GM23248 (cell line): ENCODE measurements at places on chromosomes 12 and 14.

DNA sequence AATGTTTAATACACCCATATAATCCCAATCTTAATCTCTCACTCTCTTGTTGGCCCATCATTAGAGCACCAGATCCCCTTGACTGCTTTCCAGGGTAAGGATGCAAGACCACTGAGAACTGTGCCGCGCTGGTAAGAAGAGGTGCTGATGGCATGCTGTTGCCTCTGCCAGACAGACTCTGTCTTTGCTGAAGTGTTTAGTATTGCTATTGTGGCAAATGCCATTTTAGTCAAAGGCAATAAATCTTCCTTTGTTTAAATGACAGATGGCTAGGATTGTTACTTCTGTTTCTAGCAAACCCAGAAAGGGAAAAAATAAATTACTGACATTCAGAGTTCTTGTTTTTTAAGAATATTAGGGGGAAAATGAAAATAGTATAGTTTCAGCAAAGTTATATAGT, 152.3 kb downstream of the MON2 start:
- no peak for DNase-seq

DNA sequence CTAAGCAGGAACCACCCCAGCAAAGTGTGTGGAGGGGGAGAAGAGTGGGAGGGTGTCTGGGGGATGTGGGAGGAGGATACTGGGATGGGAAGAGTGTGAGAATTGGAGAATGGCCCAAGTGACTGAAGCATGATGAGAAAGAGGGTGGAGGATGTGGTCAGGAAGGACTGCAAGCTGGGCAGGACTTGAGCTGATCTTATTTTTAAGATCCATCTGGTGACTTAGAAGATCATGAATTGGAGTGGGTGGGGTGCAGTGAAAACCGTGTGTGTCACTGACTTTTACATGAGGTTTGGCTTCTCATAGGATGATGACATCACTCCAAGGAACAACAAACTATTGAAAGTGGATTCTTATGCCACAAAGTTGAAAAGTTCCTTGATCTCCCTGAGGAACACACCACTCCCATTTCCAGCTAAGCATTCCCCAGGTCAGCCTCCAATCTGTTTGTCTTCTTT, 287.5 kb downstream of the GALC start:
- peak; percentile 41 for DNase-seq

DNA sequence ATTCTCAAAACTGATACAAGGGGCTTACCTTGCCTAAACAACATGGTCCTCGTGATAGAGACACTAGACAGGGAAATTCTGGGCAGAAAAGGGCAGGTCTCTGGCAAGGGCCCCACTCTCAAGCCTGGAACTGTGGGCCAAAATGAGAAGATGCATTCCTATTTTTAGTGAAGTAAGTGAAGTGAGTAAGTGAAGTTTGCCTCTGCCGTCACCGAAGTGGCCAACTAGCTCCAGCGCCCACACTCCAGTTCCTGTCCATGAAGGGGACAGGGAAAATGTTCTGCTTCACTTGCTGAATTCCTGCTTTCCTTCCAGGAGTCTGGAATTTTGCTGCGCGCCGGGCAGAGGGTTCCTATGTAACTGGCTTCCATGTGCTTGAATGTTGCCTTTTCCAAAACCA, 1035.6 kb upstream of the TMEM132C start:
- peak; percentile 63 for DNase-seq

DNA sequence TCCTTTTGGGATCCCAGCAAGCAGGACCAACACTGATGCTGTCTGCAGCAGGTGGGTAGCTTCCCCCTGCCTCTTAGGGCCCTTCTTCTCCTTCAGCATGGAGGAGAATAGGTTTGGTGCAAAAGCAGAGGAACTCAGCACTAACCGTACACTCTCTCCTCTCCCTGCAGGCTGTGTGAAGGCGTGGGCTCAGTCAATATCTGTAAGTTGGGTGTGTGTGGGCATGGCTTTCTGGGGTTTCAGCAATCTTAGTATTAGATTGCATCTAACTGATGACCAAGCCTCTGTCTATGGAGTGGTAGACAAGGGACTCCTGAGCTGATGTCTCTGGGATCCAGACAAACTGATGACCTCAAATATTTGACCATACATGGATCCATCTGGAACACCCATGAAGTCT, 14.3 kb downstream of the KRT85 start:
- no peak for DNase-seq

DNA sequence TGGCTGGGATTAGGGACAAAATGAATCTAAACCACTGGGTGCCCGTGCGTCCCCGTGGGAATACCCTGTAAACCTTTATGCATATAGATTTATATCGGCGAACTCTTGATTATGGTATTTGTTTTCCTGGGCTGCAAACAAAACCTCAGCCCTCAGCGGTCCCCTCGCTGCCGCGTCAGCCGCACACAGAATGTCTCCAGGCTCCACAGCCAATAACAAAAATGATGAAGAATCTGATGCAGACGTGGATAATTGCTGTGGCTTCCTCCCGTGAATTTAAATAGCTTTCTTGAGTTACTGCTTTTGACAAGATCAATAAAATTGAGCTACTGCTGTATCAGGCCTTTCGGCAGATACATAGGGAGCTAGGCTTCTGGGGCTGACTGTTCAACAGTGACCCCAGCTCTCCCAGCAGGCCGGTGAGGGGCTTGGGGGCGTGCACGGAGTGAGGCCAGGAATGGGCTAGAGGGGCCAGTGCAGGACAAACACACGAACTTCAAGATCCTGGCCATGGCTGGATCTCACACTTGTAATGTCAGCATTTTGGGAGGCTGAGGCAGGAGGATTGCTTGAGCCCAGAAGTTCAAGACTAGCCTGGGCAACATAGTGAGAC, 125.8 kb upstream of the NCOR2 start:
- no peak for DNase-seq

DNA sequence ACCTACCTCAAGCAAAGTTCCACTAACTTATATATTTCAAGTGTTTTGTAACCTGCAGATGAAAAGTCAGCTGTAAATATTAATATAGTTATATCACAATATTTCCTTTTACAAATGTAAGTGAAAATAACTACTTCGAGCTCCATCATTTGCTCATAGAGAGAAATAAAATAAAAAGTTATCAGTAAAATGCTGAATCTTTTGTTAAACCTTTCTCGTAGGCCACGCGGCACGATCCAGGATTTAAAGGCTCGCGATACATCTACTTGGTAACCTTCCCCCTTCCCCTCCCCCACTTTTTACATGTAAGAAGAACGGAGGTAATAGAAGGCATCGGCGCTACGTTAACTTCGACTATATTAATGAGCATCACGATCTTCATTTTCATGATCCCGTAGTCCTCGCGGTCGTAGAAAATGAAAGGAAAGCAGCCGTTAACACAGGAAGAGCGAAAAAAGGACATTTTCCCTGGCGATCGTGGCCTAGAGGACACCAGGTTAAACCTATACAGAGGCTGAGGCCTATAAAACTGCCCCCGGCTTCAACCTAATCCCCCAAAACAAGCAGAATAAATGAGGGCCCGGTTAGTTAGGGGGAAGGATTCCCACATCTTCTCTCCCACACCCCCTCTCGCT, 508 bp downstream of the HNRNPC start:
- DNase-seq, result peak; percentile 85

DNA sequence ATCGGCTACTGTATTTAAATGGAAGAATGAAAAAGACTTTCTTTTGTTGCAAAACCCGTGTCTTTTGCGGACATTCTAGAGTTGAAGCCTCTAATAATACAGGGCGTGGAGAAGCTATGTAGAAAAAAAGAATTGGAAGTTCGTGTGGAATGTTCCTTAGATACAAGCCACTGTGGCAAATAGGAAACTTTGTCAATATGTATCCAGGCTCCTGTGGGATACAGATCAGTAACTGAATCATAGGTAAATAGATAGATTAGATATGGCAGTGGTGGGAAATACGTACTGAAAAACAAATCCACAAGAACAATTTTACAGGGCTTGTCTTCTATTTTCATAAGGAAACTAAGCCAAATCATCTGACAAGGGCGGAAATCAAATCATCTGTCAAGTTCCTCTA, 245.4 kb downstream of the EGLN3 start:
- DNase-seq, result no peak

GRCh38 chr14:49893309-49894213, 679 bp downstream of the ARF6 start:
- DNase-seq, result peak; percentile 85

GRCh38 chr12:32921397-32921796, 24.8 kb upstream of the PKP2 start:
- DNase-seq, result peak; percentile 6

GRCh38 chr12:78732481-78732880, 132.1 kb upstream of the SYT1 start:
- DNase-seq, result no peak

- peak; percentile 50 for DNase-seq
Measured at GRCh38 chr14:95431199-95432143, 85.0 kb downstream of the SYNE3 start.

GRCh38 chr14:50774542-50775267, 56.3 kb downstream of the NIN start:
- peak; percentile 67 for DNase-seq

DNA sequence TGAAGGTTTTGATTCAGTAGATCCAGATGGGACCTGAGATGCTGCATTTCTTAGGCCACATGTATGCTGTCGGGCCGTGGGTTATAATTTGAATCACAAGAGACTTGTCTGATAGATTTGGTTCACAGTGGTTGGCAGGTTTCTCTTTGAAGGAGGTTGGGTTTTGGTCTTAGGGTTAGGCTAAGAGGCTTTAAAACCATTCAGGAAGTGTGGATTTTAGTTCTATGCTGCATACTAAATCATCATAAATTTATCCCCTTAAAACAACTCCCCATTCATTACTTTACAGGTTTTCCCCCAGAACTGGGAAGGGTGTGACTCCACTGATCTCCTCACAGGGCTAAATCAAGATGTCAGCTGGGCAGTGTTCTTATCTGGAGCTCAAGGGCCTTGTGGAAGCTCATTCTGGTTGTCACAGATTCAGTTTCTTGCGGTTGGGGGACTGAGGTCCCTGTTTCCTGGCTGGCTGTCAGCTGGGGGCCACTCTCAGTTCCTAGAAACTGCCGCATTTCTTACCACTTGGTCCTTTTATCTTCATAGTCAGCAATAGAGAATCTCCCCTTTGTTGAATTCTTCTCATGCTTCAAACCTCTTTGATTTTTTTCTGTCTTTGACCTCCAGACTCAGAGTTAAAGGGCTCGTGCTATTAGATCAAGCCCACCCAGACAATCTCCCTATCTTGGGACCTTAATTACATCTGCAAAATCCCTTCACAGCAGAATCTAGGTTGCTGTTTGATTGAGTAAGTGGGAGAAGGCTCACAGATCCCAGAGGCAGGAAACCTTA, 20.6 kb upstream of the PCNX1 start:
- no peak for DNase-seq

DNA sequence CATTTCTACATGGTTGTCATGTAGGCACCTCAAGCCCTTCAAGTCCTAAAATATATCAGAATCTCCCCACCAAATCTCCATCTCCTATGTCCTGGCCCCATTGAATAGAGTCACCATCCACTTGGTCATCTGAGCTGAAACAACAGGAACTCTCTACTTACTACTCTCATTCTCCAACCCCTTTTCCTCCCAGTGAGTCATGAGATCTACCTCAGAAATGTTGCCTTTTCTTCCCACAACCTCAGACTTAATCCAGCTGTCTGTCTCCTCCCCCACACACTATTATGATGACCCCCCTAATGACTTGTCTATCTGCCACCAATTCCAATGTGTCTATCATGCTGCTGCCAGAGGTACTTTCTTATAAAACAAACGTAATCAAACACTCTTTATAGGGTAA, 72.3 kb upstream of the TMEM263 start:
- peak; percentile 32 for DNase-seq

GRCh38 chr12:46825591-46826414, at the start of gene SLC38A4:
SLC38A4 (minus strand) TSS chr12:46825997; CDS start chr12:46793071, 32,926 bp downstream.
- DNase-seq, result peak; percentile 37

GRCh38 chr12:105399428-105400081, 69.1 kb downstream of the C12orf75 start:
- DNase-seq, result no peak

DNA sequence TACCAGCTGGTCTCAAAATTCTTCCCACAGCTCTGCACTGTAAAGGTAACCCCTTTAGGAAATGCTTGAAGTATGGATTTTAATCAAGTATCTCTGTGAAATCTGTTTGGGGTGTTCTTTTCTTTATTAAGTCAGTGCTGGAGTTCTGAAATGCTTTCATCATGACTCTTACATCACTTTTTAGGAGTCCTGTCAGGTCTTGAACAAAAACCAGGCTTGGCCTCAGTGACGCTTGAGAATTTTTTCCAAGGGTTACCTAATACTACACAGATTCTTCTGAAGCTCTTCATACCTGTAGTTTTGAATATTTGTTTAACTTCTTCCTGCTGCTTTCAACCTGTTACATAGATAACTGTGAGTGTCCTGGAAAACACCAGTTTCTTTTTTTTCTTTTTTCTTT, 47.0 kb upstream of the KCNH3 start:
- no peak for DNase-seq

GRCh38 chr14:99670361-99671234, 13.5 kb upstream of the CYP46A1 start:
- DNase-seq, result peak; percentile 18

DNA sequence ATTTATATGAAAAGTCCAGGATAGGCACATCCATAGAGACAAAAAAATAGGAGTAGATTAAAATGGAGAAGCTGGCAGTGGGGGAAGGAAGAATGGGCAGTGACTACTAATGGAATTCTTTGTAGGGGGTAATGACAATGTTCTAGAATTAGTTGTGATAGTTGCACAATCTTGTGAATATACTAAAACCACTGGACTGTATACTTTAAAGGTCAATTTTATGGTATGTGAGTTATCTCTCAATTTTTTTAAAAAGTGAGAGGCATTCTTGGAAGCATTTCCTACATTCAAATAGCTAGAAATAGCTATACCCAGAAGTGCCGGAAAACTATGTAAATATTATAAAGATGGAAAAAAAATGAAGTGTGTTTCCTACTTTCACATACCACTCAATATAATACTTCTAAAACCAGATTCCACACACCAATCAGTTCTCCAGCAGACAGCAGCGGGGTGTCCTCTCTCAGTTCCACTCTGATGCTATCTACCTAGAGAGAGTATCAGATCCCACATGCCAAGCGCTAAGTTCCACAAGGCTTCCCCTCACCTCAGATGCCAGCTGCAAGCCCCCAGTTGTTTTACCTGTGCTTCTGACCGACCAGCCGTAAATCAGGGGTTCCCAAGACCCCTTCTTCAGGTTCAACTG, 41.7 kb upstream of the NID2 start:
- DNase-seq, result peak; percentile 68

DNA sequence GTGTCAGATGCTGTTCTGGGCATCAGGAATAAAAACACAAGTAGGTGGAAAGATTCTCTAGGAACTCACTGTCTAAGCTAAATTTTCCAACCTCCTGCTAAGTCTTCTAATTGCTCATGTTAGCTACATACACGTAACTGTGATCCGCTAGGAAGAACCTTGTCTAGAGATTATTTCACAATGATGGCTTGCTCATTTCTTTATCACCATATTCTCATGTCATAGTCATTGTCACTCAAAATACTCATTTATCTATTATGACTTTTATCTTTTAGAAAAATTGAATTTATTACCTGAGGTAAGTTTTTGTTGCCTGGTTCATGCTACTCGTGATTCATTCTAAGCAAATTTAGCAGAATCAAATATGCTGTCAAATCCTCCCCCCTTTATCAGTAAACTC, 1402.4 kb upstream of the FLRT2 start:
- DNase-seq, result no peak

- no peak for DNase-seq
Measured at GRCh38 chr14:49527221-49527620, 59.0 kb downstream of the RPS29 start.
